Esophagus mucosa (tissue), 1 donor: ENCODE measurements at places on chromosomes 11 and 22. TPM values are rescaled to one million over a fixed set of nuclear protein-coding genes. Genes with fewer than 3 reads are reported as not detected.

PHLDB1 gene
- total RNA-seq = 9.3 TPM

CSF2RB gene
- 1.00 TPM for total RNA-seq

OR2AG1 gene
- not detected for total RNA-seq

ENTHD1 gene
- total RNA-seq = not detected

PDGFD gene
- 0.76 TPM for total RNA-seq

DEUP1 gene
- total RNA-seq = not detected

DNA sequence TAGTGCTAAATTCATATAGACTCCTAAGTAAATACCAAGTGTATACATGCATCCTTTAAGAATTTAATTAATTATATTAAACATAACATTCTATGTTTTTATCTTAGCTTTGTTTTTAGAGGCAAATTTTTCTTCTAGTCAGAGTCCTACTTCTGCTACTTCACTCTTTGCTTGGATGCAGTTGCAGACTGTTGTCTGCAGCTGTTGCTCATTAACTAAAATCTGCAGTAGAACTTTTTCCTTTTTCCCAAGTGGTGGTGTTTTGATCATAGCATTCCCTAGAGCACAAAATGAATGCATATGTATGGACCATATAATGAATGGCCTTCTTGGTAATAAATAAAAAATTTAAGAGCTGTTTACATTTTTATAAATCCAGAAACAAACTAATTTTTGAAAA is 198.3 kb downstream of the CASP12 start:
- ATAC-seq = no peak

DNA sequence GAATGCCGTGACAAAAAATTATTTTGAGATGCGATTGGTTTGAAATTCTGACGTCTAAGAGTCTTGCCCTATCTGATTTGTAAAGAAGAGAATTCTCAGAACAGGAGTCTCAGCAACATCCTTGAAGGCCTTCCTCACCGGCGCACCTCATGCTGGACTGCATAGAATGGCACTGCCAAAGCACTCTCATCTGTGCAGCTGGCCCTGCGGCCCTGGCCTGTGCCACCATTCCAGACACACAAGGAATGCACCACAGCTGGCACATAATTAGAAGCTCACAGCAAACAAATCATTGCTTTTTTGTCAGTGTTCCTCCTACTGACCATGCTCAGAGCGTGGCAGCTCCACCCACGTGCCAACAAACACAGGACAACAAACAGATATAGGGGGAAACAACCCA is 166.0 kb downstream of the KIRREL3 start:
- no peak for ATAC-seq

DNA sequence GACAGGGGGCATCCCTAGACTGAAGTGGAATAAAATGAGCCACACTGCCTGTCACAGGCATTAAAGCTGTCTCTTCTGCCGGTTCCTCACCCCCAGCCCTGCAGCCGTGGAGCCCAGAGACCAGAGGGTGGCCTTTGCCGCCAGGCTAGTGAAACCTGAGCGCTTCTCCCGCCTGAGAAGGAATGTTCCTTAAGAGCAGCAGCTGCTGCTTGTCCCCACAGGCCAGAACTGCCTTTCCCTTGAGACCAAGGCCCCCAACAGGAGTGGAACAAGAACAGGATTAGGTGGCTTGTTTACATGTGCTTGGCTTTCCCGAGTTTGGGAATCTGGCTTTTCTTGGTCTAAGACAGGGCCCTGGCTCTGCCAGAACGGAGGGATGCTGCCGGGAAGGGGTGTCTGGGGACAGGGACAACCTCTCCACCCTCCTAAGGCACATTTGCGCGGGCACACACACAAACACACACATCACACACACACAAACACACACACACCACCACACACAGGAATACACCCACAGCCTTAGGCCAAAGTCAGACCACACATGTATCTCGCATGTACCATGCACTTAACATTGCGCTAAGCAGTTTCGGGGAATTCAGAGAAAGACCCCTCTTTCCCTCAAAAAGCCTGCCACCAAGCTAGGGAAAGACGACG is 91.8 kb downstream of the FEZ1 start:
- no peak for ATAC-seq

GRCh38 chr22:41800348-41801146 is at the start of gene CCDC134:
Gene CCDC134 (plus strand): TSS chr22:41800679. CDS start chr22:41808891, 8,212 bp downstream.
- ATAC-seq = peak; percentile 96

DNA sequence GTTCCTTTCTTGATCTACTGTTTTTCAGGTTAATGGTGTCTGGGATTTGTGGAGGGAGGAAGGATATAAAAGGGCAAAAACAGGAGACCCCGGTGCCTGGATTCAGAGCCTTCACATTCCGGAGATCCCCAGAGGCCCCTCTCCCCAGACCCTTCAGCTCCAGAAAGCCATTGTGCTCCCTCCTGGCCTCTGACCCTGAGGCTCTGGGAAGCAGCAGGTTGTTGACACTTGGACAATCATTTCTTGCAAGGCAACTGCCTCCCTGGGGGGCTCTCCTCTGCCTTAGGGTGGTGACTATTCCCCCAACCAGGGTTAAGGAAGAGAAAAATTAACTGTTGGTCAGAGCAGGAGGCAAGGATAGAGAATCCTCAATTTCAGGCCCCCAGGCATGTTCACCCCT is 86.9 kb upstream of the NNMT start:
- ATAC-seq = no peak

- ATAC-seq = peak; percentile 10
Measured at GRCh38 chr11:67437082-67437808, at the start of gene PTPRCAP. Gene PTPRCAP (minus strand): TSS chr11:67437682. CDS start chr11:67437619, 63 bp downstream.

DNA sequence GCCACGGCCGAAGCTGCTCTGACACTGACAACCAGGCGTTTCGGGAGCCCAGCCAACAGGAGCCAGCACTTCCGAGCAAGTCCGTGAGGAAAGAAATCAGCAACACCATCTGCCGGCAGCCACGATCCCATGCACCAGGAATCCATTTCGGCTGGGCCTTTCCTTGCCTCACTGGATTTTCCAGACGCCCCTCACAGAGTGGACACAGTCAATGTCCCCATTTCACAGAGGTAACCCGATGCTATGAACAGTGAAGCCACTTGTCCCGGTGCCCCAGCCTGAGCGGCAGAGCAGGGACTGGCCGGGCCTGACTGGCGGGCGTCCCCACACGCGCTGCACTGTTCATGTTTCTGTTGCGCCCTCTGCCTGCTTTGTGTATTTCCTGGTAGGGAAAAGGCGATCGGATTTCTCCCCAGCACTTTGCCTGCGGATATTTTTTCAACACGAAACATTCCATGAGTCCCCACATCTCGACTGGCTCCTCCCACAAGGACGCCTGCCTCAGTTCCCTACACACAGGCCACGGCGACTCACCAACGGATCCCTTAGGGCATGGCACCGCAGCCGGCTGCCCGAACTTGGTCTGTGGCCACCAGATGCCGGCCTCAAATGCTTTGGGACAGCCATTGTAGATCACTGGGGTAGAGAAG is 55.3 kb downstream of the TRMU start:
- peak; percentile 40 for ATAC-seq

DNA sequence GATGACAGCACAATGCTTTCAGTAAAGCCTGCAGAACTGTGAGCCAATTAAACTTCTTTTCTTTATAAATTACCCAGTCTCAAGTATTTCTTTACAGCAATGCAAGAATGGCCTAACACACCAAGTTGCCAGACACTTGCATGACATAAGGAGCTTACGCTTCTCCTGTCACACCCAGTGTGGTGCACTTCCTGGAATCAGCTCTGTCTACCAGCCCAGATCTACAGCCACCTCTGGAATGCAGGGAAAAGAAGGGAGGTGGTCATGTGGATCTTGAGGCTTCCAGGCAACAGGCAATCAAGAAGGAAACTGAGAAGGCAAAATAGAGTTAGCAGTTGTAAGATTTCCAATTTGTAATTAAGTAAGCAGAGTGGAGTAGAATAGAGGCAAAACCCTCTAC is 37.4 kb upstream of the SESN3 start:
- peak; percentile 58 for ATAC-seq

GRCh38 chr11:18173225-18173866 is 709 bp downstream of the MRGPRX4 start:
- no peak for ATAC-seq

GRCh38 chr11:2697866-2698265 is 1.9 kb downstream of the KCNQ1OT1 start:
- no peak for ATAC-seq

- peak; percentile 96 for ATAC-seq
Measured at GRCh38 chr11:93054881-93055280, 85.4 kb downstream of the MTNR1B start.

DNA sequence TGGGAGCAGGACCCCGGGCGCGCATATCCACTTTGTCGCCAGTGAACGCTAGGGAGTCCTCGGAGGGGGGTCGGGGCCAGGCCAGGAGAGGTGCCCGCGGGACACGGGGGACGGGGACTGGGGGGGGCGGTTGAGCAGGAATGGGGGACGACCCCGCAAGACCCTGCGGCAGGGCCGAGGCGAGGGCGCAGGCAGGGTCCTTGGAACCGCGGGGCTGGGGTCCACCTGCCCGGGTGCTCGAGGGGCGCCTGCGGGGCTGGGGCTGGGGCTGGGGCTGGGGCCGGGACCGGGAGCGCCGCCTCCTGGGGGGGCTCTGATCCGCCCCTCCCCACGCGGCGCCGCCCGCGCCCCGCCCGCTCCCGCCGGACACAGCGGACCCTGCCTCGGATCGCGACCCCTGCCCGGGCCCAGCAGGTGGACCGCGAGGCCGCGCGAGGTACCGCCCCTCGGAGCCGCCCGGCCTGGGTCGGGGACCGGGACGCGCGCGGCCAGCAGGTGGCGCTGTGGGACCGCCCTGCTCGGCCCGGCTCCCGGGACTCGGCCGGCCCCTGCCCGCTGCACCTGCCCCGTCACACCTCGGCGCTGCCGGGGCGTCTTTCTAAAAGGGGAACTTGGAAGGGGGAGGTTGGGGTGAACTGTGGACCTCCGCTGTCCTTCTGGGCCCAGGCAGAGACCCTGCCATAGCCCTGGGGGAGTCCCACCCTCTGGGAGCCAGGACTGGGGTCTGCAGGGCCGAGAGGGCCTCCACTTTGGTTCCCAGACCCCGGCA is 11.0 kb downstream of the CRELD2 start:
- ATAC-seq = peak; percentile 63

- ATAC-seq = peak; percentile 78
Measured at GRCh38 chr11:88552379-88553062, 215.0 kb upstream of the CTSC start.

GRCh38 chr11:76668362-76669155 is 2.0 kb downstream of the LRRC32 start:
- ATAC-seq = no peak

DNA sequence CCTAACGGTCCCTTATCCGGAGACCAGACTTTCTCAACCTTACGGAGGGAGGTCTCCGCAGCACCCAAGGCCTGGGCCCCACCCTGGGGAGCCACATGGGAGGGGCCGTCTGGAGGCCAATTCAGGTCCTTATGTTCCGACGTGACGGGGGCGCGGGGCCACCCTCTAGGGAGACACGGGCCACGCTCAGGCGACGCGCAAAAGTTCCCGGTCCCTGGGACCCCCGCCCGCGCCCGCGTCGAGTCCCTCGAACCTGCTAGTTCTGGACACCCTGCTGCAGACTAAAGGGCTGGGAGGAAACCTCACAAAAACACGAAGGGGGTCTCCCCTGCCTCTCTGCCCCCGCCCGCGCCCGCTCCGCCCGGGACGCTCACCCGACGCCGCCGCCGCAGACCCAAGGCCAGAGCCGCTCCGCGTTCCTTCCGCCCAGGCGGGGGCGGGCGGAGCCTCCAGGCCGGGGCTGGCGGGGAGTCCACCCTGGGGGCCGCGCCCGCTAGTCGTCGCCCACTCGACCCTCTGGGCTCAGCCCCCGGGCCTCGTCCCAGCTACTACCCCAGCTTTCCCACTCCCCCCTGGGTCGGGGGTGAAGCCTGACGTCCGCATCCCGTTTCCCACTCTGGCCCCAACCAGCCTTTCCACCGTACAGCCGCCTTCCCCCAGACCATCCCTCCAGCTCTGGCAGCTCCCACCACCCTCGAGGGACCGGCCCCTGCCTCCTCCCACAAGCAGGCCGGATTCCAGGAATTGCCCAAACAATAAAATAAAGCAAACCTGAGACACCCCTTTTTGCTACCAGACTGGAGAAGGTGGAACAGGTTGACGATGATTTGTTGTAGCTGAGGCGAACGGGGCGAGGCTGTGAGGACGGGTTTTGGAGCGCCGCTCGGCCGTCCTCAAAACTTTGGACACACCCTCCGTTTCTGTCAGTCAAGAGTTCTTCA is 2.7 kb downstream of the RNH1 start:
- ATAC-seq = peak; percentile 10

- no peak for ATAC-seq
Measured at GRCh38 chr11:2148595-2148994, 9.4 kb upstream of the IGF2 start.
